Activated CD8-positive, alpha-beta memory T cell treated with anti-CD3 and anti-CD28 coated beads for 4 hours (primary cell): ENCODE measurements at places on chromosomes 13 and 19.

GRCh38 chr13:85661675-85662074 lies 137.5 kb downstream of the SLITRK6 start:
- DNase-seq: no peak

GRCh38 chr13:28622286-28622685 lies 36.6 kb upstream of the POMP start:
- no peak for DNase-seq

- no peak for DNase-seq
Observed at GRCh38 chr19:10862561-10863106, 8.7 kb upstream of the CARM1 start.

DNA sequence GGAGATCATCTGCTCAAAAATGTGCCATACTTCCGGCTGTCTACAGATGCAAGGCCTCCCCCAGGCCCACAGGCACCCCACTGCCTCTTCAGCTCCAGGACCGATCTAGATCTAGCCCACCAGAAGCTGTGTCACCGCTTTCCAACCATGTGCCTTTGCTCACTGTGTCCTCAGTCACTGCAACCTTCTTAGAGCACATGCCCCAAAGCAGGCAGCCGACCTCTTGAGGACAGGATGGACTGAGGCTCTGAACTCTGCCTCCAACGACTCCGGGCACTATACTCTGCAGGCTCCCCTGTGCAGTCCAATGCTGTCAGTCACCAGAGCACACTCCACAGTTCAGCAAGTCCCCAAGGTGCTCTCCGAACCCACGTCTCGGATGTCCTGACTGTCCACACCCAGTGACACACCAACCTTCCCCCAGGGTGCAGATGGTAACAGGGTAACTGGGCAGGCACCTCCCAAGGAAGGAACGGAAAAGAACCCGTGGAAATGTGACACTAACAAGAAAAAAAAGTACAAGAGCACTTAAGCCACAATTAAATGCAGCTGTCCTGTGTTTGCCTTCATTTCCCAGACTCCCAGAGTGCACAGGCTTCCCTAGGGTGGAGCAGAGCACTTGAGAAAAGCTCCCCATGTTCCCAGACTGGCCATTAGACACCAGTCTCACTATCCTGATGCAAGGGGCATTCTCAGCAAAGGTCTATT lies 4.8 kb downstream of the STK24 start:
- no peak for DNase-seq

- DNase-seq: no peak
Observed at GRCh38 chr13:46994492-46994891, 97.6 kb upstream of the HTR2A start.

- no peak for DNase-seq
Observed at GRCh38 chr19:7788178-7788932, 25.3 kb downstream of the CLEC4M start.

DNA sequence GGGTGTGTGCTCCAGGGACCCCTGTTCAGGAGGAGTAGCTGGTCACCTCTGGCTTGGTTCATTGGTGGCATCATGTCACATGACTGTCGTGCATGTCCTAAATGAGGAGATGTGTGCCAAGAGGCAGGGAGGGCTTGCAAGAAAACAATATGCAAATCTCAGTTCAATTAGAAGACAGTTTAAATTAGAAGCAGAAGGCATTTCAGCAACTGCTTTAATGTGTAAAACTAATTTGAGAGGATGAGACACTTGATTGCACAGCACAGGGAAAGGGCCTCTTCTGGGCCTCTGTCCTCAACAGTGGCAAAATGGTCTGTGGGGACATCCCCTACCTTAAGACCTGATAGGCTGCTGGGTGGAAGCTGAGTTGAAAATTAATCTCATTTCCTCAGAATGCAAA lies 54.6 kb downstream of the SPATA13 start:
- no peak for DNase-seq
